DND-41 (cell line): ENCODE measurements at places on chromosomes 7 and 10.

GRCh38 chr7:90972906-90973550, 291.2 kb upstream of the FZD1 start:
- no peak for DNase-seq

DNA sequence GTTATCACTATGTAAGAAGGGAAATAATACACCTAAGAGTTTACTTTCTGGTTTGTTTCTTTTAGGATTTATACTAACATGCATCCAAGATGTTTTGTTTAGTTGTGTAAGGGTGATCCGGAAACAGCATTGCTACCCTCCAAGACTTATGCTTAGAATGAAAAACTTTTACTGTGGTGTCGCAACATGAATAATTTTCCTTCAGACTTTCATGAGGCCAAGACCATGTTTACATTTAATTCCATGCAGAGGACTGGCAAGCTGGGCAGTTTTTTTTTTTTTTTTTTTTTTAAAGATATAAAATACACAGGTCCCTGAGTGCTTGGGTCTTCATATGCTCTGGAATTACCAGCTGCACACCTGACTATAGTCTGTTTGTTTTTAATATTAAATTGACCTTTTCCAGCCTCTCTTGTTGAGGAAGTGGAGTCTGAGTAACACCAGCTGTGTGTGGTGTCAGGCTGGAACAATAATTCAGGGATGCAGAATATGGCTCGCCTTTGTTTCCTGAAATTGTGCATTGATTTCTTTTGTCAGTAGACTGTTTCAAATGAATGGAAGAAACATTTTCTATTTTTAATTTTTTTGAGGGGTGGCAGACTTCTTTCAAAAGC, 81.7 kb downstream of the ST7 start:
- no peak for DNase-seq

GRCh38 chr10:2030046-2030445, 292.7 kb upstream of the ADARB2 start:
- DNase-seq, result no peak

DNA sequence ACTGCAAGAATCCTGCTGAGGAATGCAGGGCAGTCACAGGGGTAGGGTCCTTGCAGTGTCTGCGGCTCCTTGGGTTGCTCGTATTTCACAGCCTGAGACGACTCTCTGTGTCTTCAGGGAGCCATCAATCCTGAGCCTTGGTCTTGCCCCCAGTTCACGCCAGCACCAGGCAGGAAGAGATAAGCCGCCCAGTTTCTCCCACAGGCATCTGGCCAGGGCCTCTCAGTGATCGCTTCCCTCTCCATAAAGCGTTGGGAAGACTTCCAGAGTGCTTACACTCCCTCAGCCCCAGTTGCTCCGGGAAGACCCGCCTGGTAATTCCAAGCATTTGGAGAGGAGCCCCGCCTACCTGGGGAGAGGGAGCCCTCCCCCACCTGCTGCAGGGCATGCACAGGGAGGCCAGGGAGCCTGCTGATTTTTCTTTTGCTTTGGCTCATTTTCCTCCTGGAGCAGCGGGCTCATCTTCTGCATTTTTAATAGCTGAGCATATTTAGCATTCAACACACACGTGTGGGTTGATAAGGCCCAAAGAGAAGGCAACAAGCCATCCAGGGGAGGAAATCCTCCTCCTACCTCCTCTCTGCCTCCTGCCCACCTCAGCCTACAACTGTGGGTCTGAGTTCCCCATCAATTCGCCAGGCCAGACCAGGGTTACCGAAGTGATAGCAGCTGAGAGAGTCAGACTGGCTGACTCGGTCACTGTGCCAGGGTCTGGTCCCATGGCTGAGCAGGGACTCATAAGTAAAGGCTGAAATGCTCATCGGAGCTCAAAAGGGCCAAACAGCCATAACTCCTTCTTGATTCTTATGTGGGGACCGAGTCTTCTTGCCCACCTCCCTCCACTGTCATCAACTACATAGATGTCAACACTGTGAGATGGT, 74.4 kb upstream of the EFCAB10 start:
- no peak for DNase-seq

DNA sequence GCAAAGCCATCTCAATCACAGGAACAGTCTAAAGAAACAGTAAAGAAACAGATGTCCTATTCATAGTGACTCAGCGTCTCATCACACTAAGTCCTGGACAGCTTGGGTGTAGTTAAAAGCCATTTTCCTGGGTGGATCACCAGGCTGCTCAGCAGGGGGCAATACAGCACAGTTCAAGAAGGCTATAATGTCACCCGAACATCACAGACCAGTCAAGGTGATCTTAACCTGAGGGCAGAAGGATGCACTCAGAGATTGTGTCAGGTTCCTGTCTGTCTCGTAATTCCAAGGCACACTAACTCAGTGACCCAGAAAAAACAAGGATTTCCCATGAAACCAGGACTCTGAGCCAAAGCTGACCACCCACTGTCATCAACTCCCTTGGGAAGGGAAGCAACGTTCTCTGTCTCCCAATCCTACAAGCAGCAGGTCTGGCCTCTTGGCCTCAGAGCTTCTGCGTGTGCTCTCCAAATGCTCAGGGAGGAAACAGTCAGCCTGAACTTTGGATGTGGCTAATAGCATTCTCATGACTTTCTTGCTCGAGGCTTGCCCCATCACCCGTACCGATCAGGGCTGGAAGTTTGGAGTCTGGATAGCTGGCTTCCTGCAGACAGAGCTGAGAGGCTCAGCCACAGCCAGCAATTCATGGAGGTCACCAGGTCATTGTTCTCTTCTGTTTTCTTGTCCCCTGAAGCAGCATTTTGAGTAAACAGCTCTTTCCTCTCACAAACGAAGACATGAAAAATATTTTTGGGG, 90.4 kb upstream of the FAM171A1 start:
- no peak for DNase-seq

DNA sequence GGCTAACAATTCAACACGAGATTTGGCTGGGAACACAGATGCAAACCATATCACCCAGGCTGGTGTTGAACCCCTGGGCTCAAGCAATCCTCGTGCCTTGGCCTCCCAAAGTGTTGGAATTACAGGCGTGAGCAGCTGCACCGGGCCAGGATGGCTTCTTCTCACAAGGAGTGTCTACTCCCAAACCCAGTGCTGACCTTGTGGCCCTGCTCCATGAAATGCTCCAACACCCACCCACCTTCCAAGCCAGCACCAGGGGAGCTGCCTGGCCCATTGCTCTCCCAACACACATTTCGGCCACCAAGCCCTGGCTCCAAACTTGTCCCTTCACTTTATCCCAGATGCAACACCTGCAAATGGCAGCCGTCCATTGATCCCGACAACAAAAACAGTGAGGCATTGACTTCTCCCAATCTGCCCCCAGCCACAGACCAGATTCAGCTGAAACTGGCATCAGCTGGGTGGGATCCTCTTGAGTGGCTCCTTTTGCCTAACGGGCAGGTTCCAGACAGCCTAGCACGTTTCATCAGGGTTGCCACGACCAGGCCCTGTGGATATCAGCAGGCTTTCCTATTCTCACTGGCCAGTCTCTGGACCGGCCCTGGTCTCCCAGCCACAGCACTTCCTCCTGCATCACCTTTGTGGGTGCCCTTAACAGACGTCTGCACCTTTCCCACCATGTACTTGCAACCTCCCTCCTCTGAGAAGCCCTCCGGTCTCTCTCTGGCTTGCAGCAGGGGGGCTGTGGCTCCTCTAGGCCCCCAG, 105.7 kb upstream of the CARD11 start:
- no peak for DNase-seq

GRCh38 chr7:101882595-101883564, 65.5 kb downstream of the CUX1 start:
- DNase-seq, result no peak

- no peak for DNase-seq
These were observed 560.9 kb downstream of the PTPRN2 start for GRCh38 chr7:158026636-158027265.

- no peak for DNase-seq
These were observed 247.0 kb downstream of the STK31 start for GRCh38 chr7:23956772-23957576.

DNA sequence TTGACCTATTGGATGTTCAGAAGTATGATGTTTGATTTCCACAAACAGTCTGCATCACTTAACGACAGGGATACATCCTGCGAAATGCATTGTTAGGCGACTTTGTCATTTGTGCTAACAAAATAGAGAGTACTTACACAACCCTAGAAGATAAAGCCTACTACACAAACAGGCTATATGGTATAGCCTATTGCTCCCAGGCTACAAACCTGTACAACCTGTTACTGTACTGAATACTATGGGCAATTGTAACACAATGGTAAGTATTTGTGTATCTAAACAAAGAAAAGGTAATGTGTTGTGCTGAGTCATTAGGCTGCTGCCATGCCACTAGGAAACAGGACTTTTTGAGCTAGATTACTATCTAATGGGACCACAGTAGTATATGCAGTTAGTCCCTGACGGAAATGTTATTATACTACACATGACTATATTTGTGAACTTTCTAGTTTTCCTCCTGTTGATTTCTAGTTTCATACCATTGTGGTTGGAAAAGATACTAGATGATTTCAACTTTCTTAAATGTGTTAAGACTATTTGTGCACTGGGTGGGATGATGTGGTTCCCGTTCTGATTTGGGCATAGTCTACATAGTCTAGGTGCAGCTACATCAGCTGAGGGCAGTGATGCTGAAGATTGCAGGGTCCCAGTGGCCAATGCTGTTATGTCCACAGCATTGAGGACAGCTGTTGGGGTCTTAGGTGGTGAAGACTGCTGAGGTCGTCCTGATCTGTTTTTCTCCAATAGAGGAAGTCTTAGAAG, 161.7 kb downstream of the HTR7 start:
- DNase-seq, result no peak

GRCh38 chr10:89392974-89393373, 551 bp downstream of the IFIT1 start:
- peak; percentile 35 for DNase-seq

- no peak for DNase-seq
These were observed 11.5 kb downstream of the FOXL3 start for GRCh38 chr7:301291-302053.

DNA sequence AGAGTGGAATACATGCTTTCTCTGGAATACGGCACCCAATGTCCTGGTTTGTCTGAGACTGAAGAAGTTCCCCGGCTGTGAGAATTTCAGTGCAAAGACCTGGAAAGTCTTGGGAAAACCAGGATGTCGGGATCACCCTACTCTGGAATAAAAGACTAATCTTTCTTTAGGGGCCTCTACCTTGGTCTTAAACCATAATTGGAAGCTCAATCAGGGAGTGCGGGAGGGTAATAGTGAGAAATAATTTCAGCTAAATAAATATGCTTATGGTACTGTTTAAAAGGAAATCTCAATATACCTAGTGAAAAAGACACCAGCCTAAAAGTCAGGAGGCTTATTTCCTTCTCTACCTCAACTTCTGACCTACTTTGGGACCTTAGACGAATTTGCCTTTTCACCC, 236.1 kb upstream of the GLI3 start:
- no peak for DNase-seq

- DNase-seq, result no peak
These were observed 173.4 kb upstream of the NRP1 start for GRCh38 chr10:33507662-33508425.

- DNase-seq, result no peak
These were observed 76.6 kb upstream of the PDGFA start for GRCh38 chr7:596071-596818.

DNA sequence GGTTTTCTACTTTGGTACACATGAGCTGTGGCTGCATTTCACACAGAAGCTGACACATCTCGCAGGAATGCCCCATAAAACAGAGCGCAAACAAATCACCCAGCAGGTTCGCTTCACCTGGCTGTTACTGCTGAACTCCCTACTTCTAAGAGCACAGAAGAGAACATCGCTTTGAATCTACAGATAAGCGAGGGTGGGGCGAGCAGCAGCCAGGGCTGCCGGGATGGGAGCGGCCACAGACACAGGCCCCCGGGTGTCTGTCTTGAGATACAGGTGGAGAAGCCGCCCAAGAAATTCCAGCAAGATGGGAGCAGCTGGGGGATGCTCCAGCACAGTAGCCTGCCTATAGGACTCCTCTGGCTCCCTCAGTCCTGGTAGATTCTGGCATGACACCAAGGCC, 27.4 kb downstream of the OGDHL start:
- DNase-seq, result no peak

DNA sequence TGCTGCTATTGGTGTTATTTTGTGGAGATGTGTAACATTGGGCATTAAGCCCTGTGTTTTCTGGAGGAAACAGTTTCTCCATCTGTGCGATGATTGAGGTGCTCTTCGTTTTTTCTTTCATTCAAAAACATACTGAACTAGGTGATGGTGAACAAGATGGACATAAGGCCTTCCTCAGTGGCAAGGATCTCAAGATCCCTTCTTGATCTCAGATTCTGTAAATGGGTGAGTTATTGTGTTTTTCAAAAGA, 759 bp upstream of the ELAPOR2 start:
- no peak for DNase-seq

DNA sequence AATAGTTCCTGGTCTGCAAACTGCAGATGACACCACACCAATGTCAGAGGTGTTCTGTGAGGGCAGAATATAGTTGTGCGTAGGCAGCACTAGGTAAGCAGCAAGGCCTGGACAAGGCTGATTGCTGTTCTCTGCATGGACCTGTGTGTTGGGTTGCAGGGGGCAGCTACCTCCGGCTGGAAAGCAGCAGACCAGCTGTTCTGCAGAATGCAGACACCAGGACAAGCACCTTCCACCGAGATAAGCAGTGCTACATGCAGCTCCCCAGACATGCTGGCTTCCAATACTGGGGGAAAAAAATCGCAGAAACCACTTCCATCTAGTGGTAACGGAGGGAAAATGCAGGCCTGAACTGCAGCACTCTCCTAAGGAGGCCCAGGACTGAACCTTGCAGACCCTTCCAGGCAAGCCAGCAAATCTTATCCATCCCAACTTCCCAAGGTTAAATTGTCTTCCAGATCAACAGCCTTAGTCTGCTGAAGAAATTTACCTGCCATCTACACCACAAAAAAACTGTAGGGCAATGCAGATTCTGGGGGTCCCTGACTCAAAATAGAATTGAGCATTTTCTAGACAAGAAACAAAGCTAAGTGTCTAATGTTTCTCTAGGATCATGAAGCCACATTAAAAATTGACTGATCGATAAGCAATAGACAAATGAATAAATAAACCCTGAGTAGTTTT, 50.5 kb upstream of the COBL start:
- DNase-seq, result peak; percentile 34

GRCh38 chr10:369221-369683, 234.0 kb downstream of the ZMYND11 start:
- DNase-seq, result no peak

DNA sequence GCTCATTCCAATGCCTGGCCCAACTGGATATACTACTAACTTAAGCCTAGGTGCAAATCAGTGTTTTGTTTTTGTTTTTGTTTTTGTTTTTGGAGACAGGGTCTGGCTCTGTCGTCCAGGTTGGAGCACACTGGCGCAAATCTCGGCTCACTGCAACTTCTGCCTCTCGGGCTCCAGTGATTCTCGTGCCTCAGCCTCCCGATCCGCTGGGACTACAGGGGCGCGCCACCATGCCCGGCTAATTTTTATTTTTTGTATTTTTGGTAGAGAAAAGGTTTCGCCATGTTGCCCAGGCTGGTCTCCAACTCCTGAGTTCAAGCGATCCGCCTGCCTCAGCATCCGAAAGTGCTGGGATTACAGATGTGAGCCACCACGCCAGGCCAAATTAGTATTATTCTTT, 1.6 kb downstream of the PPP3CB start:
- DNase-seq, result no peak

GRCh38 chr7:129122078-129122750, 22.3 kb upstream of the TSPAN33 start:
- DNase-seq, result no peak

GRCh38 chr7:120677535-120677934, 180.4 kb downstream of the TSPAN12 start:
- DNase-seq, result no peak
